ENCODE measurements at places on chromosomes 13 and 19. TPM values are rescaled to one million over a fixed set of nuclear protein-coding genes. Genes with fewer than 3 reads are reported as not detected.

DNA sequence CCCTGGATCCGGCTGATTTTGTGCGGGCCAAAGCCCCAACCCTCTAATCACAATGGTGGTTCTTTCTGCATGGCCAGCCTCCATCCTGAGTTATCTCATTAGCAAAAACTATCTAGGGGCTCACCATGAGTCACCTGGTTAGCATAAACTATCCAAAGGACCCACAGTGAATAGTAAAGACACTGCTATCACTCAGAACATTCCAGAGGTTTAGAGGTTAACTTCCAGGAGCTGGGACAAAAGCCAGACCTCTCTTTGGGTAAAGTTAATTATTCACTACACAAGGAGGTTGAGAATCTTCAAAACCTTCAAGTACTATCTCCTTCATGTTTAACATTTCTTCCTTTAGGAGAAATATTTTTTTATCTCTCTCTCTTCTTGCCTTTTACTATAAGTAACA is 18.8 kb upstream of the PPP5C start:
- no peaks in the 10 kb centered on the region for H3K4me1 ChIP-seq
- H3K27me3 ChIP-seq = no peaks in the 10 kb centered on the region
- no peak overlapping the region for H3K27ac ChIP-seq
- no peak overlapping the region for H3K4me3 ChIP-seq

GRCh38 chr19:2982561-2982960 is 5.2 kb downstream of the TLE6 start:
- no peak overlapping the region for H3K27ac ChIP-seq
- H3K4me3 ChIP-seq = no peak overlapping the region
- no peaks in the 10 kb centered on the region for H3K36me3 ChIP-seq
- no peak for DNase-seq
- no peaks in the 10 kb centered on the region for H3K4me1 ChIP-seq

DNA sequence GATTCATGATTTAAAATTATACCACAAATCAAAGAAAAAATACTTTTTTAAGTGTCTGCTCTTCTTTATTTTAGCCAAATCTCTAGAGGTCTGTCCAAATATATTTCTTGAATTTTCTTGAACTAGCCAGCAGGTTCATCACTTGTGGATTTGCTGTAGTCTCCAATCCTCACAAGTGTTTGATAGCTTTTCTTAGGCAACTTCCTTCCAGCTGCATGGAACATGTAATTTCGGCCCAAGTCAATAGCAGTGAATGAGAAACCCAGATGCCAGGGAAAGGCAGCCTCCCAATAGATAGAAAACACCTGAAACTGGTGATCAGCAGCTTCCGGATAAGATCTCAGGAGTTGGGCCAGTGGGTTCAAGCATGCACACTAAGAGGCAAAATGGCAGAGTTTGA is 15.6 kb upstream of the RNASEH2B start:
- H3K36me3 ChIP-seq = no peaks in the 10 kb centered on the region
- H3K27me3 ChIP-seq = no peaks in the 10 kb centered on the region
- H3K27ac ChIP-seq = no peak overlapping the region
- H3K4me1 ChIP-seq = peaks cover 34% of the 10 kb centered on the region

Gene C1QTNF9
- not detected for total RNA-seq

Gene NLRP9
- total RNA-seq = not detected

- H3K27ac ChIP-seq = no peak overlapping the region
- no peaks in the 10 kb centered on the region for H3K4me1 ChIP-seq
- H3K27me3 ChIP-seq = no peaks in the 10 kb centered on the region
- DNase-seq = no peak
- H3K4me3 ChIP-seq = no peak overlapping the region
Measured at GRCh38 chr13:63741029-63741813, 2325.6 kb upstream of the PCDH20 start.

DNA sequence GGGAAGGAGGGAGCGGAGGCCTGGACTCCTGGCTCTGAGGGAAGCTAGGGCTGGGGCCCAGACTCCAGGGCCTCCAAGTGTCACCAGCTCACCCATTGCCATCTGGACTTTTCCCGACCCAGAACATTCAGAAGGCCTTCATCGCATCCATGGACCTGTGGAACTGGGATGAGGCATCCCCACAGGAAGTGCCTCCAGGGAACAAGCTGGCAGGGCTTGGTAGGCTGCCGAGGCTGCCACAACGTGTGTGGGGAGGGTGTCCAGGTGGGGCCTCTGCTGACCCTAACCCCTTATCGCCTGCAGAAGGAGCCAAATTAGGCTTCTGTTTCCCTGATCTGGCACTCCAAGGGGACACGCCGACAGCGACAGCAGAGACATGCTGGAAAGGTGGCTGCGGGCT is 767 bp downstream of the ETV2 start:
- H3K4me1 ChIP-seq = peaks cover 31% of the 10 kb centered on the region
- H3K27ac ChIP-seq = peak overlapping the region; percentile 31
- DNase-seq = no peak

Gene HSPB6
- not detected for total RNA-seq

- H3K36me3 ChIP-seq = no peaks in the 10 kb centered on the region
- no peaks in the 10 kb centered on the region for H3K27me3 ChIP-seq
- DNase-seq = no peak
Measured at GRCh38 chr13:79782541-79783205, 301.7 kb downstream of the NDFIP2 start.

Gene KLK4
- not detected for total RNA-seq

Gene ADAT3
- total RNA-seq = 6.6 TPM

Gene RYR1
- total RNA-seq = 3.3 TPM

Gene SLITRK5
- not detected for total RNA-seq

- no peak overlapping the region for H3K4me3 ChIP-seq
- no peaks in the 10 kb centered on the region for H3K36me3 ChIP-seq
- no peak overlapping the region for H3K27ac ChIP-seq
- peaks cover 31% of the 10 kb centered on the region for H3K4me1 ChIP-seq
- no peak for DNase-seq
Measured at GRCh38 chr19:17121736-17122293, 46.2 kb downstream of the MYO9B start.

Gene GPR18
- 15.2 TPM for total RNA-seq

Gene KLK8
- total RNA-seq = not detected

DNA sequence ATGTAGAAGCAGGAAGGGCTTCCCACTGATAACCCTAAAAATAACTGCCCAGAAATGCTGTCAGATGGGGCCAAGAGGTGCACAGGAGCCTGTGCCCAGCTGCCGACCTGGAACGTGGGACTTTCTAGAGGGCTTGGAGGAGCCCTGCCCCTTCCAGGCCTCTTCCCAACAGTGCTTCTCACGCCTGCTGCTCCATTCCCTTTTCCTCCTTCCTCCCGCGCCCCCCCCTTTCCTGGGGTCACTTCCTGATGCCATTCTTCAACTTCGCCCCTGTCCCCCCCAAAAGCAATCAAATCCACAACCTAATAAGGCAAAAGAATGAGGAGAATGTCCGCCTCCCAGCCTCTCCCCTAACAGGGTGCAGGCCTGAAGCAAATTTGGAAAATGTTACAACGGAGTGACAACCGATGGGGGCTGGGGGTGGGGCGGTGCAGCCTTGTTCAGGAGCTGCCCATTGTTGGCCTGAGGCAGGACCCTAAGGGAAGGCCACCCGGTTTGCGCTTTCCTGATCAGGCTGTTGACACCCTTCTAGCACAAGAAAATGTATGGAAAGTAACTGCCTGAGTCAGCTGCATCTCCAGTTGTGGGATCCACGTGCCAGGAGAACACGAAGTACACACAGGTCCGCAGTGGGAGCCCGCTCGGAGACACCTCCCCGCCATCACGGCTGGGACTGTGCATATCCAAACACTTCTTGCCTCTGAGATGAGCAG is 18.7 kb downstream of the ACTN4 start:
- H3K27me3 ChIP-seq = no peaks in the 10 kb centered on the region
- H3K4me1 ChIP-seq = peaks cover 92% of the 10 kb centered on the region
- DNase-seq = no peak
- H3K36me3 ChIP-seq = no peaks in the 10 kb centered on the region
- no peak overlapping the region for H3K4me3 ChIP-seq

Gene VSIG10L
- 3.3 TPM for total RNA-seq

DNA sequence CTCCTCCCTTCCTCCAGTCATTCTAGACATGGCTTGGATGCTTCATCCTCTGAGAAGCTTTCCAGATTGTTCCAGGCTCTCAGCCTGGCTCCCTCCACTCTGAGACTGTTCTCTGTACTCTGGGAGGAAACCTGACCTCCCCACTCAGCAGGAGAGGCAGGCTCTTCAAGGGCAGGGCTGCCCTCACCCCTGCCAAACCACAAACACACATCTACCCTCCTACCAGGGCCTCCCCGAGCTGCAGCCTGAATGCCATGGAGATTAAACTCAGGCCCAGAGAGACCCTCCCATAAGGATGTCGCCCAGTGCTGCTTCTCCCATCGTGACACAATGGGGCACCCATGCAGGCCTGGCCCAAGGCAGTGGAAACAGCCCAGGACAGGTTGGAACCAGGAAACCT is 16.2 kb downstream of the NUMBL start:
- no peak for DNase-seq
- no peaks in the 10 kb centered on the region for H3K27me3 ChIP-seq
- H3K27ac ChIP-seq = no peak overlapping the region
- H3K4me1 ChIP-seq = no peaks in the 10 kb centered on the region

Data from CD8-positive, alpha-beta memory T cell (primary cell).